Smooth muscle cell of the brain vasculature (primary cell): ENCODE measurements at places on chromosomes 4 and X.

GRCh38 chr4:173547889-173548288 lies 17.9 kb upstream of the HAND2 start:
- DNase-seq, result no peak

GRCh38 chrX:110044346-110045249 lies 41.7 kb downstream of the TMEM164 start:
- no peak for DNase-seq

DNA sequence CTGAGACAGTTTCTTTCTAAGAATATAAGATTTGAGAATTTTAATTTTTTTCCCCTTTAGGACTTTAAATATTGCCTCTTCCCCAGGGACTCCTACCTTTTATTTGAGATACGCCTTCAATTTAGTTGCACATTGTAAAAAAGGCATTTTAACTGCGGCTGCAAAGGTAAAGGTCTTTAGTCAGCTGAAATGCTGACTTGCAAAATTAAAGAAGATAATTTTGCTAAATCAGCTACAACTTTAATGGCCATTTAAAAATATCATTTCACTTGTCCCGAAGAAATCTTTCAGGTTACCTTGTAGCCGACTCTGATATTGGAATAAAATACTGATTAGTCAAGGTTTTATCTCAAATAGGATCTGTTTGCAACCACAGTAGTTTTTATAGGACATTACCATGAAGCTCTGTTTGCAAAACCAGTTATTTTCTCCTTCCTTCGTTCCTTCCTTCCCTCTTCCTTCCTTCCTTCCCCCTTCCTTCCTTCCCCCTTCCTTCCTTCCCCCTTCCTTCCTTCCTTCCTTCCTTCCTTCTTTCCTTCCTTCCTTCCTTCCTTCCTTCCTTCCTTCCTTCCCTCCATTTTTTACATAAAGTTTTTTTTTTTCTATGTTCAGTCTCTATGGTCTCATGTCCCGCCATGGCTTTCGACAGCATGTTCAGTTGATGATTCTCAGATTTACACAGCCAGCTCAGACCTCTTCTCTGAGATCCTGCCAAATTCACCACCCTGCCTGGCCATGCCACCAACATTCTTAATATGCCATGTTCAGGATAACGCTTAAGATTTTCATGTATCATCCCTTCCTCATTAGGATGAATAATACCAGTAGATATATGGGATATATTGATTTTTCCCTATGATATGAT lies 405.4 kb upstream of the PRKX start:
- no peak for DNase-seq

- no peak for DNase-seq
Observed at GRCh38 chrX:6456196-6456595, 78.7 kb downstream of the VCX3A start.

- no peak for DNase-seq
Observed at GRCh38 chr4:165592386-165592785, 213.6 kb downstream of the CPE start.

GRCh38 chr4:21413807-21414370 lies 534.7 kb downstream of the KCNIP4 start:
- no peak for DNase-seq

- no peak for DNase-seq
Observed at GRCh38 chr4:137597752-137598430, 65.6 kb upstream of the PCDH18 start.

DNA sequence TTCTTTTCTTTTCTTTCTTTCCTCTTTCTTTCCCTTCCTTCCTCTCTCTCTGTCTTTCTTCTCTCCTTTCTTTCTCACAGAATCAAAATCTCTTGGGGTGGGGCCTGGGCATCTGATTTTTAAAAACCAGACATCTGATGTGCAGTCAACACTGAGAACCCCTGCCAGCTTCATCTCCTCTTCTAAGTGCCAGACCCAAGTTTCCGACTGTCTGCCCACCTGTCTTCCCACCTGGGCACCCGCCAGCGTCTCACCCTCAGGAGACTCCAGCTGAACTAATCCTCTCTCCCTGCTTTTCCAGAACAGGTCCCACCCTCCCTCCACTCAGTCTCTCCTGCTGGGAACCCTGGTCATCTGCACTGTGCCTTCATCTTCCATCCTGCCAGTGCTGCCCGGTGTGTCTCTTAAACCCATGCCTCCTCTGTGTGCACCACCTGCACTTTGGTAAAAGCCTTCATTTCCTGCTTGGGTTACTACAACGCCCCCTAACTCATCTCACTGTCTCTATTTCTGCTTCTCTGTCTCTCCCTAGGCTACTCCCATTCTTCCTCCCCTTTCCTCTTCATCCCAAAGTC lies 2.8 kb downstream of the SOD3 start:
- no peak for DNase-seq

- DNase-seq, result no peak
Observed at GRCh38 chr4:152594978-152595925, 59.4 kb upstream of the FBXW7 start.

DNA sequence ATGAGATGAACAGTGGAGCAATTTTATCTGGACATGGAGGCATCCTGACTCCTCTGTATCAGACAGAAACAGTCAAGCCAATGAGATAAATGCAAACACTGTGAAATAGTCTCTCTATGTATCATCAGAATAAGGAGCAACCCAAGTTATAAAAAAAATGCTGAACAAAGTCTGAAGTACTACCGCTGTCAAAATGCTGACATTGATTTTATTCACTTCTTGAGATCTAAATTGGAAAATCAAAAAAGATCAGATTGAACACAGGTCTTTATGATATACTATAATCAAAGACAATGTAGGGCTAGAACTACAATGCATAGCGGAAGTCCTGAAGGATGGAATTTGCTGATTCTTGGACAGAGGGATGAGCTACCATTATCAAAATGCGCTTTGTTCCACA lies 76.1 kb downstream of the FTHL17 start:
- no peak for DNase-seq

GRCh38 chr4:168388890-168389289 lies 70.3 kb upstream of the DDX60 start:
- DNase-seq, result no peak

- DNase-seq, result peak; percentile 88
Observed at GRCh38 chr4:158996669-158997074, 106.2 kb upstream of the RAPGEF2 start.

DNA sequence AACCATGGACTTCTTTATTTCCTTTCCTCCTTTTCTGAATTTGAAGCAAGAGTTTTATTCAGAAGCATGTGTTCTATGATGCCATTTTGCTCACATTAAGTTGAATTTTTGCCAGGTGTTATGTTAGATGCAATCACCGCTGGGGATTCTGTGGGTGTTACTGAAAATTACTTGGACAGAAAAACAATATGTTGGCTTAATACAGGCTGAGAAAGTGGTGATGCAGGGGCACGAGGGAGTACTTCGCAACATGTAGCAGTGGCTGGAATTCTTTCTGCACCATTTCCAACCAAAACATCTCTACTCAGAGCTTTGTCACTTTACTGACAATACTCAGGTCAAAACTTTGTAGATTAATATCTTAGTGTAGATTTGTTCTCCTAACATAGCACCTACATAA lies 109.2 kb upstream of the PCDH18 start:
- no peak for DNase-seq

- no peak for DNase-seq
Observed at GRCh38 chr4:45663003-45663402, 460.9 kb downstream of the GABRG1 start.

DNA sequence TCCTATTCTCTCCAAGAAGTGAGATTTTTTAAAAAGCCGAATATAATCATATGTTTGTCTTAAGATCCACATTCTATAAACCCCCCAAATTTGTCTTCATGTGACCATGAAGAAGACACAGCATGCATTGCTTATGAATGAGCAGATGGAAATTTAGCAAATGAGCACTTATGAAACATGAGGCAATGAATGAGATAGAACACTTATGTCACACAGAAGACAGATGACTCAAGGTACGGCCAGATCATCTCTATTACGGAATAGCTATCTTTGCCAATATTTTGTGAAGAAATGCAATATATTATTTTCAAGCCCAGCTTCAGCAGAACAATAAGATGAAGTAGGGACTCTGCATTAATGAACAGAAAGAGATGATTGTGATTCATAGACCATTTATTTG lies 21.4 kb downstream of the PHEX start:
- no peak for DNase-seq

GRCh38 chr4:154073107-154073822 lies 284.4 kb upstream of the SFRP2 start:
- DNase-seq, result no peak

DNA sequence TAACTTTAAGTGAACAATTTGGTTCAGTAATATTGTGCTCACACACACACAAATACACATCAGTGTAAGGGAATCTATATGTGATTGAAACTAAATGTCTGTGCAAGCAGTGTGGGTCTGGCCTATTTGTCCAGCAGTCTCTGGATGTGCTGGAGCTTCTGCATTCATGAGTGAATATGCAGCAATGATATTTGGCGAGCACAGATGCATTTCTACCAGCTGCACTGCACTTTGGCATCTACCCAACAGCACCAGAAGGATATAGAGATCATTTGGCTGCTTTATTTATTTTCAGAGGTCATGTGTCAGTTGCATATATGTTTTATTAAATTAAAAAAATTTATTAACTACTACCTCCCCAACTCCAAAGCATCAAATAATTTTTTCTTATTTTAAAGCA lies 613.4 kb upstream of the NR3C2 start:
- no peak for DNase-seq

- no peak for DNase-seq
Observed at GRCh38 chr4:26213317-26213716, 107.5 kb upstream of the RBPJ start.

DNA sequence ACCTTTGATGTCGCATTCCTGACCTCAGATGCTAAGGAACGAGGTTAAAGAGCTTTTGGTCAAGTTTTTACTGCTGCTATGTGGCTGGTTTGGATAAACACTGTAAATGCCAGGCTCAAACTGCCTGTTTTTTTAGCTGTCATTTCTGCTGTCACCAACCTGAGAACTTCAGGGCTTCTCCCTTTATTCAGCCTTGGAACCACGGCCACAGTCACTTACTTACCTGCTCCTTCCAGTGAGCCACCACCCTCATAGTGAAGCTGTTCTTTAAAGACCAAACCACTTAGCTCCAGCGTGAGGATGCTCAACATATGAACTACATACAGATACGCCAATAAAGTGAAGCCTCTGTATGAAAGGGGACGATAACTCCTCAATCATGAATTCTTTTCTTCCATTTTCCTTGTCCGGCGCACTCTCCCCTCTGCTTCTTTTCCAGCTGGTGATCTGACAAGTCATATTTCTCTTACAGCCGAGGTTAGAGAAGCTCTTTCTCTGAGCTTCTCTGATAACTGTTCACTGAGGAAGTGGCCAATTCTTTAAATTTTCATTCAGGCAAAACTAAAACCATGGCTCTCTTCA lies 152.8 kb upstream of the ANK2 start:
- no peak for DNase-seq

GRCh38 chr4:140097572-140097971 lies 56.4 kb downstream of the MAML3 start:
- DNase-seq, result no peak

- DNase-seq, result no peak
Observed at GRCh38 chrX:41047878-41048534, 37.2 kb upstream of the USP9X start.

DNA sequence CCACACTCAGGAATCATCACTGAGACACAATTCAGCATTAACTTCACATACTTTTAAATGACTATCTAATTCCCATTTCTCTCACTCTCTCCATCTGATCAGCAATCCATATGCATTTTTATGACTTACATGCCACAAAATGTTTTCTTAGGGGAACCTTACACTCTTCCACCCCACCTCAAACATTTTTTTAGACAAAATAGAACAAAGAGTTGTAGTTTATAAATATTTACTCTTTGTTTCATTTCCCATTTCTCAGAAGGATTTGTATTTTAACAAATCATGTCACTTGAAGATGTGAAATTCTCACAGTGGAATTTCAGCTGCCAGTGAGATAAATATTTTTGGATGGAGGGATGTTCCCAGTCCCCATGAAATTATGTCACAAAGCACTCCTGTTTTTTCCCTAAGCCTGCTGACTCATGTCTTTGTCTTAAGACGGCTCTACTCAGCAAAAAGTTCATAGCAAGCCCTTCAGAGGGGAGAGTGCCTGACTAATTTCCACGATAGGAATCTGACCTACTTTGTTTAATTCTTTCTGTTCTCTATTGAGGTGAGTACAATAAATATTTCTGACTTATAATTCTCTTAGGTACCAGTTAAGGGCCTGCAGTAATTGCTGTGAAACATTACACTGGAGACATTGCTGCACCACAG lies 257.7 kb downstream of the THOC2 start:
- no peak for DNase-seq

DNA sequence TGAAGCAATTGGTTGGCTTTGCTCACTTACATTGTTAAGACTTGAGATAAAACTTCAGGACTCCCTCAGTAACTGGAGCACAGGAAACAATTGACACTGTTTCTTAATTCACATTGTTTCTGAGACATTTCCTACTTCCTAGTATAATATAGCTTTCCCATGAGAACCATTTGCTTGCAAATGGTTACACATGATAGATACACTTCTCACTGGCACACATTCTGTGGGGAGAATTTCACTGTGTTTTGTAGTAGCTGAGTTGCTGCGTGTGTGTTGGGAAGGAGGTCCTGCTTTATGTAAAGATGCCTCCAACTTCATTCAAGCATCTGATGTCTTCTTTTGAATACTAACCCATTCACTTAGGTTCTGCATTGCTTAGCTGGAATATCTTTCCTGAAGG lies 85.3 kb upstream of the SLC4A4 start:
- DNase-seq, result no peak
